Gastroesophageal sphincter (tissue), 4 donors: ENCODE measurements at places on chromosomes 16 and 17.

GRCh38 chr17:40564883-40565768 is at the start of gene CCR7:
Gene CCR7 (minus strand): TSS chr17:40565472. CDS start chr17:40565409, 63 bp downstream.
- ATAC-seq, result no peak

DNA sequence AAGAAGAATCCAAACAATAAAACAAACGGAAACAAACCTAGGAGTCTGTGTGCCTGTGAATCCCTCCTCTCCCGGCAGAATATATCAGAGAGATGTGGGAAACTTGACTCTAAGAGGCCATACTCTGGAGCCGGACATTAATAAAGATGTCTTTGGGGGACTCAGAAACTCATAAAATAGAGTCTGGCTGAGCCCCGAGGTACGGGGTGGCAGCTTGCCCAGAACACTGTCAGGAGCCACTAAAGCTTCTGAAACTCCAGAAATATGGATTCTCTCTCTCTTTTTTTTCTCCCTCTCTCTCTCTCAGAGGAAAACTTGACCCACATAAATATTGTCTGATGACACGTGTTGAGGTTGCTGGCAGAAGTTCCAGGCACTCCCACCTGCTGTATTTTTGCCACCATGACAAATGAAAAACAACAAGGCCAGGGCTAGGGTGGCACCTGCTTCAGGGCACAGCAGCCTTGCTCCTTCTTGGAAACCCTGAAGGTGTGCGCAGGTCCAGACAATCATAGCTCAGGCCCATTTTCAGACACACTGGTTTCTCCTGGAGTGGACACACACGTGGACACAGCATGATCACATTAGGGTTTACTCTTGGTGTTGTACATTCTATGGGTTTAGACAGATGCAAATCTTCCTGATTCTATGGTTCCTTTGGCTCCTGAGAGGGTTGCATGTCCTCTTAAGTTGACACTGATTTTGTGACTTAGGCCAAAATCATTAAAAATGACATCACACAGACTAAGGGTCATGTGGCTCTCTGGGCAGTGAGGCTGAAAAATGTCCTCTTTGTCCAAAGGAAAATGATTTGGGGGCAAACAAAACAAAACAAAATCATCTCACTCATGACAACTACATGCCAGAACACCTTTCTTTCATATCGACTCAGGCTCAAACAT is 282.6 kb upstream of the IRX3 start:
- no peak for ATAC-seq

- ATAC-seq, result no peak
These were observed 83.6 kb upstream of the NKD1 start for GRCh38 chr16:50464325-50465290.

- ATAC-seq, result no peak
These were observed 8.4 kb upstream of the TERF2 start for GRCh38 chr16:69393898-69394849.

DNA sequence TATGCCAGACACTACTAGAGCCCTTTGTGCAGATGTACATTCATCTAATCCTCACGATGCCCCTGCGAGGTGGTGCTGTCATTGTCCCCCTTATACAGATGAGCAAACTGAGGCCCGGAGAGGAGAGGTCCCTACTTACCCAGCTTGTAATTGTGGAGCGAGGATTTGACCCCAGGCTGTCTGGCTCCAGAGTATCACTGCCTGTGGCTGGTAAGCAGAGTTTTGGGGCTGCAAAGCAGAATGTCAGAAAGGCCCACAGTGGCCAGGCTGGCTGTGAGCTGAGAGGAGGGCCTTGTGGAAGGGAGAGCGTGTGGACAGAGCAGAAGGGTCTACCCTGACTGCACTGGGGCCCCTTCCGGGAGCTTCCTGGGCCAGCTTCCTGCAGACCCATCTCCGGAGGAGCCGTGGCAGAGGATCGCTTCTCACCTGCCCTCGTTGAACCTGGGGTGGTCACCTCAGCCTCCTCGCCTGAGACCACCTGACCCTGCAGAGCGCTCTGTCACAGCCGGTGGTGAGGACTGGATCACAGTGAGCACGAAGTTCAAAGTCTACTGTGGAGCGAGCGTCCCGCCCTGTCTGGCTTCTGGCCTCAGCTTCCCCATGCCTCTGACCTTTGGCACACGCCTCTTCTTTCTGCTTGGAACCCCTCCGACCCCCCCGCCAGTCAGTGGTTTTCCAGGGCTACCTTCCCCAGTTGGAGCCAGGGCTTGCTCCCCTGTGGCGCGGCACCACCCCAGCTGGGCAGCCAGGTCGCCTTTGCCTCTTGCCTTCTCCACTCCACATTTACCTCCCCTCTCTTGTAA is 12.1 kb downstream of the CMIP start:
- ATAC-seq, result no peak

DNA sequence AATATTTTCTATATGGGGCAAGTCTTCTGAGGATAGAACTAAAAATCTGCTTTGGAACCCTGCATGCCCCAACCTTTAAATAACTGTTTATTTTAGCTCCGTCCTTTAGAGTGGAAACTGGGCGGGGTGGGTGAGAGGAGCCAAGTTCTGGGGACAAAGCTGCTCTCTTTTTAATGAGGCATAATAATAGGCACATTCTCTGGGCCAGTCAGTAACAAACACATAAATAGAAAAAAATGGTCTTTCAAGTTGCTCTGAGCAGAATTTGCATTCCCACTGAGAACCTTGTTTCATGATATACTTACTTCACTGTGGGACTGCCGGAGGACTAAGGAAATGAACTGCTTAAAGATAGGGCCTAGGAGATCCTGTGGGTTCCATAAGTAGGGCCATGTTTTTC is 51.5 kb downstream of the KNOP1 start:
- ATAC-seq, result no peak

- no peak for ATAC-seq
These were observed 25.9 kb downstream of the CLUH start for GRCh38 chr17:2685696-2686095.

DNA sequence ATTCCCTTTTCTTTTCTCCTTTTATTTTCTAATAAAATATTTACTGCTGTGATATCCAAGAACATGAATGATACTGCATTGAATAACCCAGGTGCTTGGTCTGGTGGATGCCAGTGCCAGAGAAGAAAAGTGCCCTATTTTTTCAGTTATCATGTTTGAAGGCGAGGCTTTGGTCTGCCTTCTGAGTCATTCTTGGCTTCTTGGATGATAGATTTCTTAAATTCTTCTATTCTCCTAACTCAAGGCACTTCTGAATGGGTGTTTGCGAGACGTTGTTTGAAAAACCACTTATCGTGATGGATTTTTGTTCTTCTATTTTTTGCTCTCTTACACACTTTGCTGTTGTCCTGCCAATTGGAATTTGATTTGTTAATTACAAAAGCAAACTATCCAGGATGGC is 66.7 kb downstream of the FTO start:
- no peak for ATAC-seq

DNA sequence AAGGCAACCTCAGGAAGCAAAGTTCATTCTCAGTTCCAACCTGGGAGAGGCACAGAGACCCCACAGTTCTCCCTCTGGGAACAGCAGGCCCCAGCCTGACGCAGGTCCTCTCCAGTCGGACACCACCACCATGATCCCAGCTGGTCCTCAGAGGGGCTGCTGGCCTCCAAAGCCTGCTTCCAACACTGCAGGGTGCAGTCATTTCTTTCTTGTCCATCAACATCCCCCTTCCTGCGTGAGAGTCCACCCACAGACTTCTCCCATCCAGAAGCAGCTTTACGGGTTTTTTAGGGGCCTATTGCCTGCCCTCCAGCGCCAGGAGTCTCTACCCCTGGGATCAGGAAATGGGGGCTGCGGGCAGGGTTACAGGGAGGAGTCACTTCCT is 29.3 kb upstream of the TNRC6C start:
- ATAC-seq, result no peak
